PC-3 (cell line): ENCODE measurements at places on chromosomes 12 and 14.

DNA sequence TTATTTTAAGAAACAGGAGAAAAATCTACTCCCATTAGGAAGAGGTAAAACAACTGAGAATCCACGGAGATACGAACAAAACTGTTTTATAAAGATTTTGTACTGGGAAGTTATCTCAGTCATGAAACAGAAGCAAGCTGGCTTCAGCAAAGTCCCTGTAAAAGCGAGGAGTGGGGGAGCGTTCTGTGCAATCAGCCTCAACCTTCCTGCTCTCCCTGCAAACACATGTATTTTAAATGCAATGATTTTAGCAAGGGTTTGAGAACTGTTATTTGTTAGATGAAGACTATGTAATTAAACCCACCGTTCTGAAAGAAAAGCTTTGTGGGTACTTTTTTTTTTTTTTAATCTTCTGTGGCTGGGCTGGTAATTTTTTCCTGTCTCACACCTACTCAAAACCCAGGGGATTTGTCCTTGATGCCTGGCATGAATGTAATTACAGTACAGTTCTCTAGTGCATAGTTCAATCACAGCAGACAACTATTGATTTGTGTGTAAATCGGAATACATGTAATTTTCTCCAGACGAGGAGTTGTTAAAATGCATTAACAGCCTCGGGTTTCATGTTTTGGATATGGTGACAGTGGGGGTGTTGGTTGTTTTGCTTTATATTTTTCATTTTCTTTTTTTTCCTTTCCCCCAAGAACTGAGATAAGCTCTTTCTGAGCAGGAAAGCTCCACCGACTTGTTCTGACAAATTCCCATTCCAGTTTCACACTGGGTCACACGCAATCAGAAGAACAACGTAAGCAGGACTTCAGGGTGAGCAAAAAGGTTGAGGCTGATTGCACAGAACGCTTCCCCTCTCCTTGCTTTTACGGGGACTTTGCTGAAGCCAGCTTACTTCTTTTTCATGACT, 153.6 kb downstream of the PHLDA1 start:
- no peak for DNase-seq

- no peak for DNase-seq
These were observed 13.0 kb upstream of the DPF3 start for GRCh38 chr14:72906879-72907278.

- no peak for DNase-seq
These were observed 116.7 kb downstream of the CACNA1C start for GRCh38 chr12:2169489-2169888.

GRCh38 chr12:13713556-13714410, 267.6 kb downstream of the GRIN2B start:
- DNase-seq, result no peak

GRCh38 chr14:95046711-95047681, 110.3 kb downstream of the DICER1 start:
- DNase-seq, result peak; percentile 10

- peak; percentile 64 for DNase-seq
These were observed 619 bp upstream of the NTN4 start for GRCh38 chr12:95790917-95791849.
